ENCODE measurements at places on chromosomes 2 and 18.

- DNase-seq, result no peak
These were observed 30.8 kb downstream of the CDKL4 start for GRCh38 chr2:39213015-39213414.

DNA sequence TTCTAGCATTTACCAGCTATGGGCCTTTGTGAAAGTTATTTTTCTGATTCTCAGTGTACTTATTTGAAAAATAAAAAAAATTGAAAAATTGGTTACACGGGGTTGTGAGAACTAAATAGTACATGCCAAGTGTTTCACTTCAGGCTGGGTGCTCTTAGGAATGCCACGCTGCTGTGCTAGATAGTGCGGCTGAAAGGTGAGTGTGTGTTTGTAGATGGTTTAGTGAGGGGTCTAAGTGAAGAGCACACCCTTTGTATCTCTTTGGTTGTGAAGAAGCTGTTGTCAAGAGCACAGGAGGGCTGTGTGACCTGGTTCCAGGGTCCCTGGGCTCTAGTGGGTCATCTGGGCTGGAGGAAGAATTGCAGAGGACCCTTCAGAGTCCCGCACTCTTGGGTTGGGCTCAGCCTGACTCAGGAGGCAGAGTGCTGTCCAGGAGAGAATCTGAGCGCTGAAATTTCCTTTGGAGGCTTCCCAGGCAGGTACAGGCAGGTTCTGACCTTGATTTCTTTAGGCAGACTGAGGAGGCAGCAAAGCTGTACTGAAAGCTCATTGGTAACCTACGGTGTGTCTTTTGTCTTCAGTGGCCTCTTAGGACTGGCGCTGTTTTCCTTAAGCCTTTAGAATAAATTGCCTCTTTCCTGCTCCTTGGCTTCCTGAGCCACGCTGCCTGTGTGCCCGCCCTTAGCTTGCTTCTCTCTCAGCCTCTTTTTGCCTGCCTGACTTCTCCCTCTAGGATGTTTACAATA lies 44.4 kb downstream of the MAP4K4 start:
- DNase-seq, result no peak

GRCh38 chr2:83022631-83023210 lies 1436.4 kb downstream of the SUCLG1 start:
- no peak for DNase-seq

- no peak for DNase-seq
These were observed 483.2 kb downstream of the METTL4 start for GRCh38 chr18:2087877-2088673.

DNA sequence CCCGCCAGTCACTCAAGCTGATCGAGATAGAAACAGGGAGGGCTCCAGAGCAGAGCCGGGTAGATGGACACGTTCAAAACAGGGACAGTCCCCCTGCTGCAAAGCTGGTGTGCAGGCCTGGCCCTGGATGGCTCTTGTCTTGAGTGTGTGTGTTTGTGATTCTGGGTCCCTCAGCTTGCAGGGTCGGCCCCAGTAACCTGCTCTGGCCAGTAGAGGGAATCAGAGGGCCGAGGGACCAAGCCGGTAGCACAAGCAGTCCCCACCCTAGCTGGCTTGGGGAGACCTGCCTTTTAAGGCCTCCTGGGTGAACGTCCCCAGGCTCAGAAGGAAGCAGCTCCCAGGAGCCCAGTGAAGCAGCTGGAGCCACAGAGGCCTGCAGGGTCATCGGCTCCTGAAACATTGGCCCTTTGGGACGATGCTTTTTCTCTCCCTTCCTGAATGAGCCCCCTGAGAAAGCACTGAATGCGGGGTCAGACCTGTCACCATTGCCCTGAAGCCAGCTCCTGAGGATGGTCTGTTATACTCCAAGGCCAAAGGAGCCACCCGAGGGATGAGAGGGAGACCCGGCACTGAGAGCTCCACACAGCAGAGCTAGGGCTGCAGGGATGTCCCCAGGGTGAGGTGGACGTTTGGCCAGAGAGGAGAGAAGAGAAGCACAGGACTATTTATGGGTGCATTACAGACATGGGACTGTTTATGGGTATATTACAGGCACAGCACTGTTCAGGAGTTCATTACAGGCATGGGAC lies 15.4 kb upstream of the MLPH start:
- no peak for DNase-seq

- no peak for DNase-seq
These were observed 2.1 kb downstream of the ZNF532 start for GRCh38 chr18:58866773-58867150.
